PC-3 (cell line): ENCODE measurements at places on chromosomes 6 and 20. TPM values are rescaled to one million over a fixed set of nuclear protein-coding genes. Genes with fewer than 3 reads are reported as not detected.

NOX3 gene
- total RNA-seq = not detected in 2 replicates

XKR7 gene
- not detected in 2 replicates for total RNA-seq

GRCh38 chr6:119172824-119173223, 94.4 kb upstream of the FAM184A start:
- H3K36me3 ChIP-seq = no peaks in the 10 kb centered on the region
- no peak overlapping the region for H3K4me3 ChIP-seq
- no peak overlapping the region for H3K27ac ChIP-seq
- no peaks in the 10 kb centered on the region for H3K4me1 ChIP-seq
- no peaks in the 10 kb centered on the region for H3K27me3 ChIP-seq
- peak; percentile 25 for DNase-seq

- DNase-seq = no peak
- H3K4me3 ChIP-seq = no peak overlapping the region
- H3K27me3 ChIP-seq = peaks cover 56% of the 10 kb centered on the region
- H3K4me1 ChIP-seq = no peaks in the 10 kb centered on the region
These were observed 35.0 kb downstream of the RCAN2 start for GRCh38 chr6:46456297-46456696.

DNA sequence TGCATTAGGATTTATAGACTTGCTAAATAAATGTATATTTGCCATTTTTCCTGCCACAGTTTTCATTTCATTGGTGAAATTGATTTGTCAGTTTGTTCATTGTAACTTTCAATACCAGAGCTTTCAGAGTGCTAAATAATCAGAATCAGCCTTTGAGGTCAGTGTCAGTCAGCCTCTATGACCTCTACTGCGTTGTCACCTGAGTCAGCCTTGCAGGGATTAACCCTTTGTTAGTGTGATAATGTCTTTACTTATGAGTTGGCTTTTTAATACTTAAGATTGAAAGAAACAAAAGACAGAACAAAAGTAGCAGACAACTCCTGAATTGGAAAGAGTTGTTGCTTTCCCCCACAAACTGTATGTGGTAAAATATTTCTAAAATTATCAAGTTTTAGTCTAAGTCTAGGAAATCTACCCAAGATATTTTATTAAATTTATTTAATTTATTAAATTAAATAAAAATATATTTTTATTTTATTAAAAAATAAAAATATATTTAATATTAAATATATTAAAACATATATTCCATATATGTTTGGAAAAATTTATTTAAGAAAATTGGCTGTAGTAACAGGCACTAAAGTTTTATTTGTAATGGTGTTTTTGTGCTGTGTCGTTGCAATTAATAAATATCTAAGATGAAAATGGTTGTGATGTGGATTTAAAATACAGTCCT, 125.2 kb downstream of the AFG1L start:
- H3K27me3 ChIP-seq = no peaks in the 10 kb centered on the region
- H3K27ac ChIP-seq = no peak overlapping the region
- H3K4me1 ChIP-seq = no peaks in the 10 kb centered on the region
- no peak overlapping the region for H3K4me3 ChIP-seq
- no peak for DNase-seq
- H3K36me3 ChIP-seq = no peaks in the 10 kb centered on the region

GRCh38 chr6:80366051-80366450, 259.6 kb downstream of the BCKDHB start:
- H3K27me3 ChIP-seq = no peaks in the 10 kb centered on the region
- H3K4me1 ChIP-seq = no peaks in the 10 kb centered on the region
- H3K4me3 ChIP-seq = no peak overlapping the region
- H3K27ac ChIP-seq = no peak overlapping the region

DNA sequence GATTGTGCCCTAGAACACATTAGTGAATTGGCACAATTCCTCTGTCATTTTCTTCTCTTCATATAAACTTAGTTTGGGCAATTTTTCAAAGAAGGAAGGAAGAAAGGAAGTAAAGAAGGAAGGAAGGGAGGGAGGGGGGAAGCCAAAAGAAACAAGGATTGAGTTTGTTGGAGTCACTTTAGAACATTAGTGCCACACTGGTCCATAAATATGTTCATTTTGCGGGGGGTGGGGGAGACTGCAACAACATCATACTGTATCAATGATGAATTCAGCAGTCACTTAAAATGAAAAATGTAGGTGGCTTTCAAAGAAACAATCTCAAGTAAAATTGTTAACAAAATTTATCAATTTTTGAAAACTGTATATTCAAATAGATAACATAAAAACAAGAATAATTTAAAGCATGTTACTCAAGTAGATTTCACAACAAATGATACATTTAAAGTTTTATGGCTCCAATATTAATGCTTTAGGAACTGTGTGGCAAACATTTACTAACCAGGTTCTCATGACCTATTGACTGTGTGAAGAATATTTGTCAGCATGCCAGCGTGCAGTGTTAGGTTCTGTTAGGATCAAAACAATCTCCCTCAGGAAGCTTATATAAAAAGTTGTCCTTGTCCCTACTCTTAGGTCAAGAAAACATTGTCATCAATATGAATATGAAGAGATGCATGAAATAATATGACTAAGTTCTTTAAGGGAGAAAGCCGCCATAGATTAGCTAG, 208.1 kb upstream of the AGPAT4 start:
- peaks cover 13% of the 10 kb centered on the region for H3K4me1 ChIP-seq
- H3K36me3 ChIP-seq = no peaks in the 10 kb centered on the region
- no peak overlapping the region for H3K4me3 ChIP-seq

DNA sequence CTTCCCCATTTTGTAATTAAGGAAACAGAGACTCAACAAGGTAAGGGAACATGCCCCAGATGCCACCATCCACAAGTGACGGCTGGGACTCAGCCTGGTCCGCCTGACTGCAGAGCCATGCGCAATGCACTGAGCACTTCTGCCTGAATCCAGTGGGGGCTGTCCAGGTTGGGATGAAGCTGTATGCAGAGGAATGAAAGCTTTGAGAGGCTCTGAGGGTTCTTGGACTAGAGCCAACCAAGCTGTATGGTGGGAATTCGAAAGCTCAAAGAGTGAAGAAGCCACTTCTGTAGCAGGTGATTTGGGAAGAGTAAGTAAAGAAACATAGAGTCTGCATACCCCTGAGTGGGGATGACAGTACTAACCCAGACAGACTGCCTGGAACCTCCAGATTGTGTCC, 127.6 kb upstream of the AKAP12 start:
- no peak for DNase-seq
- H3K4me1 ChIP-seq = no peaks in the 10 kb centered on the region
- H3K27me3 ChIP-seq = no peaks in the 10 kb centered on the region
- no peak overlapping the region for H3K4me3 ChIP-seq
- H3K27ac ChIP-seq = no peak overlapping the region

GRCh38 chr6:151136141-151136755, 103.5 kb upstream of the AKAP12 start:
- H3K36me3 ChIP-seq = no peaks in the 10 kb centered on the region
- DNase-seq = no peak
- no peak overlapping the region for H3K4me3 ChIP-seq
- no peaks in the 10 kb centered on the region for H3K27me3 ChIP-seq
- no peak overlapping the region for H3K27ac ChIP-seq

GRCh38 chr20:47297746-47298145, 58.8 kb downstream of the ZMYND8 start:
- H3K36me3 ChIP-seq = peaks cover 33% of the 10 kb centered on the region
- no peaks in the 10 kb centered on the region for H3K27me3 ChIP-seq
- H3K4me3 ChIP-seq = no peak overlapping the region
- no peak for DNase-seq
